ENCODE measurements at places on chromosomes 16 and 17. TPM values are rescaled to one million over a fixed set of nuclear protein-coding genes. Genes with fewer than 3 reads are reported as not detected.

NGFR gene
- 4.1 TPM for total RNA-seq

OR1F1 gene
- total RNA-seq, result not detected

WDR90 gene
- total RNA-seq, result 10.9 TPM

GOSR2 gene
- 35.2 TPM for total RNA-seq

TBC1D3D gene
- total RNA-seq, result not detected

BCO1 gene
- not detected for total RNA-seq

ODF4 gene
- total RNA-seq, result not detected

TMED6 gene
- not detected for total RNA-seq

CHST6 gene
- 0.27 TPM for total RNA-seq

CLEC19A gene
- total RNA-seq, result not detected

COX6A2 gene
- 1,516 TPM for total RNA-seq

CCL5 gene
- total RNA-seq, result 4.2 TPM

HNF1B gene
- total RNA-seq, result not detected

C17orf100 gene
- 0.47 TPM for total RNA-seq

ADAM11 gene
- 27.2 TPM for total RNA-seq

ABCA8 gene
- total RNA-seq, result 38.6 TPM

AMDHD2 gene
- 15.8 TPM for total RNA-seq

LRRC37A3 gene
- 2.7 TPM for total RNA-seq

GAST gene
- total RNA-seq, result not detected

KIF2B gene
- total RNA-seq, result not detected

All from left ventricle myocardium superior (tissue), 1 donor.